Mucosa of gallbladder (tissue), 1 donor: ENCODE measurements at places on chromosomes 13 and 19. TPM values are rescaled to one million over a fixed set of nuclear protein-coding genes. Genes with fewer than 3 reads are reported as not detected.

- peak; percentile 56 for DNase-seq
Observed at GRCh38 chr13:44306371-44307192, 67.0 kb upstream of the SERP2 start.

SRRM5 gene
- total RNA-seq: 0.52 TPM

DNA sequence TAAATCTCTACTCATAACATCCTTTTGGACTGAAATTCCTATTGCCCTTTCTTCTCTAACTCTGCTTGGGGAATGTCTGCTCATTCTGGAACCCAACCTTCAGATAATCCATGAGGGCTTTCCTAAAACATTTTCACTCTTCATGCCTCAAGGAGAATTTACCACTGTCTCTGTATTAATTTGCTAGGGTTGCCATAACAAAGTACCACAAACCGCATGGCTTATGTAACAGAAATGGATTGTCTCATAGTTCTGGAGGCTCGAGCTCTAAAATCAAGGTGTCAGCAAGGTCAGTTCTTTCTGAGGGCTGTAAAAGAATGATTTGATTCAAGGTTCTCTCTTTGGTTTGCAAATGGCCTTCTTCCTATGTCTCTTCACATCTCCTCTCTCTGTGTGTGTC lies 209.7 kb downstream of the LACC1 start:
- DNase-seq: no peak

VSTM1 gene
- not detected for total RNA-seq
